Heart left ventricle (tissue), 16 donors: ENCODE measurements at places on chromosomes 7 and 10. TPM values are rescaled to one million over a fixed set of nuclear protein-coding genes. Genes with fewer than 3 reads are reported as not detected.

DNA sequence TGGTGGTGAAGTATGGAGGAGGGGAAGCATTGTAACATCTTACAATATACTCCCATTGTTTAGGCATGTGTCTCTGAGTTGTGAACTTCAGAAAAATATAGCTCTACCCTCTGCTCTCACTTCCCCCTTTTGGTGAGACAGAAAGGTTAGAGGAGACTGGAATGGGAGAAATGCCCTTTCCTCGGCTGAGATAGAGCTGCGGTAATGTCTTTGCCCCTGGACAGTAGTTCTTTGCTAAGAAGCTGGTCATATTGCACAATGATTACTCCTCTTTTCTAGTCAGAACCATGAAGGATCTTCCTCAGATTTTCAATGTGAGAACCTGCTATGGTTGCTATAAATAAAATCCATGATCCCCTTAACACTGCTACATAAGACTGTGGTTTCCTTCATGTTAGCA is 171.0 kb downstream of the SEM1 start:
- no peak for DNase-seq

GRCh38 chr7:118304100-118304499 is 79.6 kb downstream of the ANKRD7 start:
- DNase-seq = no peak

DNA sequence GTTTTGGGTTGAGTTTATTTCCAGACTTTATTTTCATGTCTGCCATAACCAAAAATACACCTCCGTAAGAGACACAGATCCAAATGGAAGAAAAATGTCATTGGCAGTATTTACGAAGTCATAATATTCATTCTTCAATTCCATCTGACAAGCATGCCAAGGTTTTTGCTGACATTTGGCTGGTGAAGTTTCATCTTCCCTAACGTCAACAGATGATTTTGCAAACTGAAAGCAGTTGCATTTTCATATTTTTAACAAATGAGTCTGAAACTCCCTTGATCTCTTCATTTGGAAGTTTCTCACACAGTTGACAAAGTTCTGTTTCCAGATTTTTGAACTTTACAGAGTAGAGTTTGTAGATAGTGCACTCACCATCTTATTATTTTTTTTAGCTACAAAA is 114.5 kb downstream of the CALN1 start:
- no peak for DNase-seq

DNA sequence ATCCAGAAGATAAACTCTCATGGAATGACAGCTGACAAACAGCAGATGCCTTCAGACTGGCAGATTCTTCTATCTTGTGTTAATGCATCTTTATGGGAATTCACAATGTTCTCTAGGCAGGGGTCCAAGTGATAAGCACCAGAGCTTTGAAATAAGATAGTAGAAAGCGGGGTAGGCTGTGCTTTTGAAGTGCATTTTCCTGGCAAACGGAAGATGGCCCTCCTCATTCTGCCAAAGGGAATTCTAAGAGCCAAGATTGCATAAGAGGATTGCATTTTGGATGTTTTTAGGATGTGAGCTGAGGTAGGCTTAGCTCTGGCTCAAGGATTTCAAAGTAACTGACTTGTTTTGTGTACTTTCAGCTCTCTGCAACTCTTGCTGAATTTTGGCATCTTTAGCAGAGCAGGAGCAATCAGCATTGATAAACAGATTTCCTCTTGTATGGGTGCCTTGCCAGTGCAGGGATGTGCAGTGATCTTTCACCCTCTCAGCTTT is 298.5 kb upstream of the KLF6 start:
- peak; percentile 61 for DNase-seq

- DNase-seq = no peak
Measured at GRCh38 chr10:116270771-116271592, 2.0 kb downstream of the GFRA1 start.

- DNase-seq = no peak
Measured at GRCh38 chr7:133642907-133643306, 390.0 kb downstream of the EXOC4 start.

GRCh38 chr10:71590781-71591350 is 128.7 kb downstream of the C10orf105 start:
- no peak for DNase-seq

DNA sequence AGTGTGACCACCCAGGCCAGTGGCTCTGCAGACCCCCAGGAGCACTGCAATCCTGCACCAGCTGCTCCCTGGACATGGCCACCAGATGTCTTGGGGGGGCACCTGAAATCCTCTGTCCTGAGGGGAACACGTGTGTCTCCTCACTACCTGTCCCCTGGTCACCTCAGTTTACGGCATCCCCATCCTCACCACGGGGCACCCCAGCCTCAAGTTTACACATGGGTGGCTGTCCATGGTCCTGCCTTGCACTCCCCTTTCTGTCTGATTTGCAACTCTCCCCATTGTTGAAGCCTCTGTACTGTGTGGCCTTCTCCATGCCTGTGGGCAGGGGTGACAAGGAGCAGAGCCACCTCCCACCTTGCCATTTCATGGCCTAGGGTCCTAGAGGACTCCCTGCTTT is 67.2 kb downstream of the RAMP3 start:
- DNase-seq = no peak

- no peak for DNase-seq
Measured at GRCh38 chr10:110793886-110794285, 77.8 kb upstream of the PDCD4 start.

The TEX47 gene
- total RNA-seq = not detected

The SH2D4B gene
- total RNA-seq = not detected

The DUSP5 gene
- total RNA-seq = 23.0 TPM

The VSTM2A gene
- not detected for total RNA-seq

The FAM241B gene
- total RNA-seq = 5.3 TPM
